Stimulated activated CD4-positive, alpha-beta T cell treated with anti-CD3 and anti-CD28 coated beads, Interleukin-4, amount 100 ng/mL, for 1 hour (primary cell): ENCODE measurements at places on chromosomes 11 and 22.

DNA sequence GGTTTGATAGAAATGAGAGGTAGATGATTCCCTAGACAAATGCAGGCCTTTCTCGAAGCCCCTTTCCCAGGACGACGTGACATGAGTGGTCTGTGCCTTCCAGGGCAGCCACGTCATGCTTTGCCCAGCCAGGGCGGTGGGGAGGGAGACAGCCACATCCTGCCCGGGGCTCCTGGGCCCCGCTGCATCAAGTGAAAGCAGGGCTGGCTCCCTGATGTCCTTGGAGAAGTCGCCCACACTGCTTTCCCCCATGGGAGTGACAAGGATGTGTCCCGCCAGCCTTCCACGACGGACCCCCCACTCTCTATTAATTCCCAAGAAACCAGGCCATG is 13.2 kb downstream of the PPARA start:
- no peak for DNase-seq

DNA sequence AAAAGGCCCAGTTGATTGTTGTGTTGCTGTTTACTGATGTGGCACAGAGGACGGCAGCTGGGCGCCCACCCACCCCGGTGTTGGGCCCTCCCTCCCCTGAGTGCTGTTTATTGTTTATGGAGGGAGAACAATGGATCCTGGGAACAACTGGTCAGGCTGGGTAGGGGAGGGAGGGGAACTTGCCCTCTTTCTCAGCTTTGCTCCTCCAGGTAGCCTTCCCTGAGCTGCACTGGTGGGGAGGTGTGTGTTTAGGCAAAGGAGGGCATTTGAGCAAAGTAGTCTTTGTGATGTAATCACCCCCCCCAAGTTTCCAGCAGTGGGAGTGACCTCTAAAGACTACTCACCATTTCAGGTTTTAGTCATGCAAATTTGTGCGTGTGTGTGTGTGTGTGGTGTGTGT is 1035.3 kb downstream of the NTM start:
- no peak for DNase-seq

DNA sequence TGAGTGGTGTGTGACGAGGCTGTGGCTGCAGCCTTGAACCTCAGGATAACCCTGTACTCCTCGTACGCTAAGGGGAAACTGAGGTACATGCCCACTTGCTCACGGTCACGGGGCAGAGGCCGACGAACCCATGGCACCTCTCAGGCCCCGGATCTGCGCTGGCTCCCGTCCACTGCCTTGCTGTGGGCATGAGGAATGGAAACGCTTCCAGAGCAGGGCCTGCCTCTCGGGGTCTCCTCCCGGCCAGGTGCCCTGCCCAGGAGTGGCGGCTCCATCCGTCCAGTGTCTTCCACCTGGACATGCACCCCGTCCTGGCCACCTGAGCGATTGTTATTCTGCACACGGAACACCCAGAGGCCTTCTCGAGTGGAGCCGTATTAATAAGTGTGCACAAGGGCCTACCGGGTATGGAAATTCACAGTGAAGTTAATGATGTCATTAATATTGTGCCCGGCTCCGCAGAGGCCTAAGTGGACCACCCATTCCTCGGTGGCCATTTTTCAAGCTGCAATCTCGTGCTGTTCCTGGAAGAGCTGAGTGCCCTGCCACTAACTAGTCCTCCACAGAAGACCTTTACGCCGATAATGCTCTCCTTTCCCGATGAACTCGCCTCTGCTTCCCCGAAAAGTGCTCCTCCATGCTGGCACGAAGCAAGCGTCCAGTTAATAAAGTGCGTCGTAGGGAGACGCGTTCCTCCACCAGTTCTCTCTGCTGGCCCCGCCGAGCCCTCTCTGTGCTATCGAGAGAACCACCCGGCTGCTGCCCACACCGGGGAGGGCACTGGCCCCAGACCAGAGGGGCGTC is 927.9 kb downstream of the BRD1 start:
- no peak for DNase-seq

GRCh38 chr11:69144316-69145049 is 11.3 kb upstream of the SMIM38 start:
- DNase-seq, result no peak

GRCh38 chr11:118051136-118051610 is 25.7 kb upstream of the TMPRSS4 start:
- DNase-seq, result no peak

- no peak for DNase-seq
These were observed 220.2 kb downstream of the CTTN start for GRCh38 chr11:70618431-70619101.

GRCh38 chr22:31881200-31881599 is 63.1 kb upstream of the YWHAH start:
- DNase-seq, result no peak

DNA sequence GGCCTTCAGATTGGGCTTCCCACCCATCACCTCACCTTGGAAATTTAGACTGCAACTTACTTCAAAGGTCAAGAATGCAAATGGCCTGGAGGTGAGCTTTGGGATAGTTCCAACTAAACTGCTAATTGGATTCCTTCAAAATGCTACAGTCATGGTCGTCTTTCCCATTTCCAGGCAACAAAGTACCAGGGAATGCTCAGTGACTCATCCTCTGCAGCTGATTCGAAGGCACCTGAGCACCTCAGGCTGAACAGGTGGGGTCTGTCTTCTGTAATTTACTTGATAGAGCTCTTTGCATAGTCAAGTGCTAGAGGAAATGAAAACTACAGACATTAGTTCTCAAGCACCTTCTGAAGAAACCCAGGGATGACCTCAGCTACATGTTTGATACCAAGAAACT is 20.5 kb upstream of the FSHB start:
- no peak for DNase-seq

- DNase-seq, result no peak
These were observed 32.9 kb upstream of the VWA5A start for GRCh38 chr11:124082371-124082770.

DNA sequence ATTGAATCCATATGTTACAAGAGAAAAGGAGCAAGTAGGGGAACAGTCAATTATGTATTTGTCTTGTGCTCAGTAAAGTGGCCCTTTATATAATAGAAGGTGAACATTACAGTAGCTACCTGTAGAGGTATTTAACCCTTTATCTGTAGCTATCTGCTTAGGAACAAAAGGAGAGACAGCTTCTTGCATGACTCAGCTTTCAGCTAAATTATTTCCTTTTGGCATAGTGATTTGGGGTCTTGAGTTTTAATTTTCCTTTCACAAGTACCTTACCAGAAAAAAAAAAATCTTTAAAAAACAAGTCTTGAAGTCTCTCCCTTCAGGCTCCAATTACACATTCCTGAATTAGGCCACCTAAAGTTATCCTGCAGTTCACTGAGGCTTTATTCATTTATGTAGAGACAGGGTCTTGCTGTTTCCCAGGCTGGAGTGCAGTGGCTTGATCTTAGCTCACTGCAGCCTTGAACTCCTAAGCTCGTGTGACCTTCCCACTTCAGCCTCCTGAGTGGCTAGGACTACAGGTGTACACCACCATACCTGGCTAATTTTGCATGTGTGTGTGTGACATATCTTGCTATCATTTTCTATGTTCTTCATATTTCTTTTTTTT is 32.6 kb upstream of the RCE1 start:
- no peak for DNase-seq

DNA sequence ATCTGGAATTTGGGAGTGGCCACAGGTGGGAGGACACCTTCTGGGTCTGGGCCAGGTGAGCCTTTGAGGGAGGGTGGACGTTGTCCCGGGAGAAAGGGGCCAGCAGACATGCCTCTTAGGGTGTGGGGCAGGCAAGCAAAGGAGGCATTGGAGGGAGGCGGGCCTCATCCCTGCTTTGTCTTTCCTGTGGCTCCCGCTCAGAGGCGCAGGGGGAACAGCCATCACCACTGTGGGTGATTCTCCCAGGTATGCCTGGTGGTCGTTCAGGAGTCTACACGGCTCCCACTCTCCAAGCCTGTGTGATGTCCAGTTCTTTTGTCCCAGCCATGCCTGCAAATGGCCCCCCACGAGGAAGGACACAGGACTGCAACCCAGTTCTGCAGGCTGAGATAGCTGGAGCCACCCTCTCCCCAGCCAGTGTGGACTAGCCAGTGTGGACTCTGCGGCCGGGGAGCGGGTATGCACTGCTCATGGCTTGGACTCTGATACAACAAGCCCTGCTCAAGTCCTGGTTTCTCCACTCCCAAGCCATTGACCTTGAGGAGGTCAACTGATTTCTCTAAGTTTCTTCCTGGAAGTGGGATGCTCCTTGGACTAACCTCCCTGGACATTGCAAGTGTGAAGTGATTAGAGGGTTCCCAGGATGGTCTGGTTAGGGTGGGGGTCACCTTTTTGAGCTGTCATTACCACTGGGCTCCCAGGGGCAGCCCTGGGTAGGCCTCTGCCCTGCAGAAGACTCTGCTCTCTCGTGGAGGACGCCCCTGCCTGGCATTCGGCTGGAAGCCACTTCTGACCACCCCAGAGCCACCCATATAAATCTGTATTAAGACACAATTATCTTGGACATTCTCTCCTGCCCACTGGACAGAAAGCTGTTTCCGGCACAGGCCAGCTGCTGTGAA is 1151.2 kb downstream of the BRD1 start:
- no peak for DNase-seq

- DNase-seq, result no peak
These were observed 86.4 kb downstream of the CELSR1 start for GRCh38 chr22:46450931-46451561.

DNA sequence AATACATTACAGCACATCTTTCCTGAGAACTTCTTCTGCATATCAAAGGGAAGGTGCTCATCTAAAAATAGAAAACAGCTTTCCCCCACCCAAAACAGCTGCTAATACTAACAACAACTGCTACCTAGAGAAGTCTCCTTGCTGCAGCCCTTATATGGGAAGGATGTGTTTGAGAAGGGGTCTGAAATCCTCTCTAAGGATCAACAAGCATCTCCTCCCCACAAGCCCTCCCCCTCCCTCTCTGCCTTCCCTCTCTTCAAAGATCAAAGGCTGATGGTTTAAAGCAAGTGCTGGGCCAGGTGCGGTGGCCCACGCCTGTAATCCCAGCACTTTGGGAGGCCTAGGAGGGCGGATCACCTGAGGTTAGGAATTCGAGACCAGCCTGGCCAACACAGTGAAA is 33.5 kb downstream of the SCUBE2 start:
- DNase-seq, result no peak

- no peak for DNase-seq
These were observed at the start of gene CRACR2B for GRCh38 chr11:827897-828192. CRACR2B (plus strand) TSS chr11:827919; CDS start chr11:828608, 689 bp downstream.

DNA sequence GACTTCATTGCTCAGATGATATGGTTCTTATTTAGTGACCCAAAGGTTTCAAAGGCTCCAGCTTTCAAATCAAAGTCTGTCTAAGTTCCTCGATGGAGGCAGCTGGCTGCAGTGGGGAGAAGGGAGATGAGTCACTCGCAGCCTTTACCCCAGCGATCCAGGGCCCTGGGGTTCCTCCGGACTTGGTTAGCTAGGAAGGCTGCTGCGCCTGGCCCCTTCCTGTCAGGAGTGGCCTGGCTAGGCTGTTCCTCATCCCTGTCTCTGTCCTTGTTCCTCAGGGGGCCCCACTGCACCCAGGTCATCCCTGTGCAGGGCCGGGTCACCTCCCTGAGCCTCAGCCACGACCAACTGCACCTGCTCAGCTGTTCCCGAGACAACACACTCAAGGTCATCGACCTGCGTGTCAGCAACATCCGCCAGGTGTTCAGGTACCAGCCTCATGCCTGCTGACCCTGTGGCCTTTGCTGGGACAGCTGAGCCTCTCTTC is 13.9 kb downstream of the ATG16L2 start:
- no peak for DNase-seq

DNA sequence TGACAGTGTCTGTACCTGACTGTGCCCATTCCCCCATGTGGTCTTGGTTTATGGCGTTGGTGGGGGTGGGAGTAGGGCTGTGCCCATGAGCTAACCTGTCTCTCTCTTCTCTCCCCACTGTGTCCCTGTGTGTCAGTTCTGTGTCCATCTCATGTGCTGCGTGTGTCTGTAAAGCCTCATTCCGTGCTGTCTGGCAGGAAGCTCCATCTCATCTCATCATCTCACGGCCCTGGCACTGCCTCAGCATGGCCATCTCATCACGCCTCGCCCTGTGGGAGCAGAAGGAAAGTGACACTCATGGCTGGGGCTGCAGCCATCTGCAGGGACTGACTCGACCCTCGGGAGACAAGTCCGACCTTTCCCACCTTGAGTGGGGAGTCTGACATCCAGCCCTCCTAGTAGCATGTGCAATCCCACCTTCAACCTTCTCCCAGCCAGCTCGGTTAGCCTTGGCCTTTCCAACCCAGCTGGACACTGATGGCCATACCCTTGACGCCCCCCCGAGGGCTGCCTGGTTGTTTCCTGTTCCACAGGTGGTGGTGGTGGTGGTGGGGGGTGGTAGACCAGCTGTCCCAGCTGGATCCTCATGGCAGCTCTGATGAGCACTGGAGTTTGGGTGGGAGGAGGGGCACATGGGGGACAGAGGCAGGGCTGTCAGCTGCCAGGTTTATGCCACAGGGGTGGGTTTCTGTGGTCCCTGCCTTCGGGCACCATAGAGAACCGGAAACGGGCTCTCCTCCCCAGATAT is 19.0 kb downstream of the MYO18B start:
- DNase-seq, result no peak

- DNase-seq, result no peak
These were observed 23.2 kb downstream of the ADORA2A start for GRCh38 chr22:24450610-24451009.

DNA sequence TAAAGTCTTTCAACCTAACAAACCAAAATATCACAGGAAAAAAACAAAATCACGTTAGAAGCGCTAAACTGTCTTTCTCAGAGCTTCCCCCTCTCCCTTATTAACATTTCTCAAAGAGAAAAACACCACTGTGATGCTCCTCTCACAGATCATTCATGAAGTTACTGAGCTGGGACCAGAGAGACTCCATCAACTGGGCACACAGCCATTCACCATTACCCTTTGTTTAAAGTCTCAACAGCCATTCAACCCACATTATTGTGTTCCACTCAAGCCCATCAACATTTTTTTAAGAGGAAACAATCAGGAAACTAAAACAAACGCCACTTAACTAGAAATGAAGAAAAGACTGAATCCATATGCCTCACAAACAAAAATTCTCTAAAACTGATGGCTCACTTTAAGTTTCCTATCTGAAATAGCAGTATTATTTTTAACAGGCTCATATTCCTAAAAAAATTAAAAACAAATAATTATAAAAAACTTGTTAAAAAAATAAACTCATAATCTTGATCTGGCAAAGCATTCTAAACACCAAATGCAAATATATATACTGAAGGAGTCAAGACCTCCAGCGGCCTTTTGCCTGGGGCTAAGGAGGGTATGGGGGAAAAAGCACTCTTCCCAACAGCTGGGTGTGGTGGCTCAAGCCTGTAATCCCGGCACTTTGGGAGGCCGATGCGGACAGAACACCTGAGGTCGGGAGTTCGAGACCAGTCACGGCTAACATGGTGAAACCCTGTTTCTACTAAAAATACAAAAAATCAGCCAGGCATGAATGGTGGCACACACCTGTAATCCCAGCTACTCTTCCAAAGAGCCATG is 14.0 kb downstream of the CELF1 start:
- DNase-seq, result no peak

DNA sequence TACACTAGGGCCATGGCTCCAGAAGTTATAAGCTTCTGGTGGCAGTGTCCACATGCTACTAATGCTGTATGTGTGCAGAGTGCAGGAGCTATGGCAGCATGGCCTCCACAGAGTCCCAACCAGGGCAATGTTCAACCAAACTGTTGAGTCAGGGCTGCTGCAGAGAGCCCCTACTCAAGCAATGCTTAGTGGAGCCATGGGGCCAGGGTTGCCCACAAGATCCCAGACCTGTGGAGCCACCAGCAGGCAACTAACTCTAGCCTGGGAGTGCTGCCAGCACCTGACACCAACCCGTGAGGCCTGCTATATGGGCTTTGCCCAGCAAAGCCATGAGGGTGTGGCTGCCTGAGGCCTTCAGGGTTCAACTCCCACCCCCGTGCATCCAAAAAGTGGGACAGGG is 655.2 kb downstream of the TBC1D22A start:
- DNase-seq, result no peak

- DNase-seq, result no peak
These were observed 17.3 kb downstream of the RHOD start for GRCh38 chr11:67073908-67074307.
